ENCODE measurements at places on chromosomes 5 and 9. TPM values are rescaled to one million over a fixed set of nuclear protein-coding genes. Genes with fewer than 3 reads are reported as not detected.

DNA sequence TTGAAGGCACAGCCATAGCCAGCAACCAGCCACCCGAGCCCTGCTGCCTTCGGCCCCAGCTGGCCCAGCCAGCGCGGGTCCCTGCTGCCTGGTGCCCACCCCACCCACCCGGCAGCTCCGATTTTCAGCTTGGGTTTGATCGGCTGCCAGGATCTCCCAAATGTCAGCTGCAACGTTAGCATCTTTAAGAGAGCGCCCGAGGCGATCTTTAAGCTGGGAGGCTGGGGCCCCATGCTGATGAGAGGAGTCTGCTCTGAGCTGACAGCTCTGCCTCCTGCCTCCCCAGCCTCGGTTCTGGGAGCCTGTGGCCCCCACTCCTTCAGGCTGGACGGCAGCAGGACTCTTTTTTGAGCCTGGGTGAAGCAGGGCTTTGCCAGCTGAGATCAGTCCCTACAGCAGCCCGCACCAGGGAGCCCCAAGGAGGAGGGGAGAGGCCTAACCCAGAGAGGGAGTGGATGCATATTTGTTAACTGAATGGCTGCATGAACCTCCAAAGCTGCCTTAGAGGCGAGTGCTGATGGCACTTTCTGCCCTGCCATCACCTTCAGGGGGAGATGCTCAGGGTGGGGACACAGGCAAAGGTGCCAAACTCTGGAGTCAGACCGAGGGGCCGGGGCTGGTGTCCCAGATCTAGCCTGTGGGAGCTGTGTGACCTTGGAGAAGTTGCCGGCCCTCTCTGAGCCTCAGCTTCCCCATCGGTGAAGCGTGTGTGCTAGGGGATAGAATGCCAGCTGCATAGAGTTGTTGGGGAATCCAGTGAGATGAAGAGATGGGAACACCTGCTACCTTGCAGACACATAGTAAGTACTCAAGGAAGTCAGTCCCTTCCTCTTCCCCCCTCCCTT is 165.5 kb downstream of the C9orf50 start:
- no peak for DNase-seq

- DNase-seq: no peak
Observed at GRCh38 chr5:173806270-173807035, 81.7 kb upstream of the CPEB4 start.

DNA sequence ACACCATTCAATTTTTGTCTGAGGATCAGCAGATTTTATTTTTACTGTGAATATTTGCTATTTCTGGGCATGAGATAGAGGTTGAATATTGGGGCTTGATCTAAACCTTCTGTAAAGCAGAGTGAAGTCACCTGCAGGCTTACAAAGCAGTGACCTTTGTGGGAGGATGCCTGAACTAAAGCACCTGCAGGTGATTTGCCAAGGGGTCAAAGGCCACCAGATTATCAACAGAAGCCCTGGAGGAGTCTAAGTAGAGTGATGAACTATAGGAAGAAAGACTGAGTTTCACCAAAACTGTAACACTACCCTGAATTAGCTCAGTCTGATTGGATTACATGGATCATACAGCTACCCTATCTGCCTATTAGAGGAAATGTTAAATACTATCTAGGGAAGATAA is 144.3 kb upstream of the PRLR start:
- peak; percentile 24 for DNase-seq

DNA sequence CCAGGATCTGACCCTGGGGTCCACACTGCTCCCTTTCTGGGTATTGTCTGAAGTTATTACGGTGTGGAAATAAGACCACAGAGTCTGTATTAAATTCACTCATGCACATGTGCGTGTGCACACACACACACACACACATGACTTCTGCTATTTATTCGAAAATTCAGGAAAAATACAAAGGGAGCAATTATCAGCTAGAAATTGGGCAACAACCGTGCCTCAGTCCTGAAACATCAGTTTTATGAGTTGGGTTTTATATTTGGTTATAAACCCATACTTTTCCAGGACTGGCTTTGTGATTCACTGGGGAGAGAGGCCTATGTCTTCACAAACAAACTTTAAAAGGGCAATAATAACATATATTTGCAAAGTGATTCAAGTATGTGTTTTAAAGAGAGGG is 90.2 kb downstream of the ANGPTL2 start:
- DNase-seq: no peak

GRCh38 chr9:9881692-9882091 is 731.1 kb downstream of the PTPRD start:
- DNase-seq: no peak

PCDHA9 gene
- total RNA-seq: 0.19 TPM

GALNT12 gene
- 69.6 TPM for total RNA-seq

GRCh38 chr9:16120231-16120641 is 567.4 kb downstream of the CCDC171 start:
- DNase-seq: no peak

NPDC1 gene
- 177 TPM for total RNA-seq

DNA sequence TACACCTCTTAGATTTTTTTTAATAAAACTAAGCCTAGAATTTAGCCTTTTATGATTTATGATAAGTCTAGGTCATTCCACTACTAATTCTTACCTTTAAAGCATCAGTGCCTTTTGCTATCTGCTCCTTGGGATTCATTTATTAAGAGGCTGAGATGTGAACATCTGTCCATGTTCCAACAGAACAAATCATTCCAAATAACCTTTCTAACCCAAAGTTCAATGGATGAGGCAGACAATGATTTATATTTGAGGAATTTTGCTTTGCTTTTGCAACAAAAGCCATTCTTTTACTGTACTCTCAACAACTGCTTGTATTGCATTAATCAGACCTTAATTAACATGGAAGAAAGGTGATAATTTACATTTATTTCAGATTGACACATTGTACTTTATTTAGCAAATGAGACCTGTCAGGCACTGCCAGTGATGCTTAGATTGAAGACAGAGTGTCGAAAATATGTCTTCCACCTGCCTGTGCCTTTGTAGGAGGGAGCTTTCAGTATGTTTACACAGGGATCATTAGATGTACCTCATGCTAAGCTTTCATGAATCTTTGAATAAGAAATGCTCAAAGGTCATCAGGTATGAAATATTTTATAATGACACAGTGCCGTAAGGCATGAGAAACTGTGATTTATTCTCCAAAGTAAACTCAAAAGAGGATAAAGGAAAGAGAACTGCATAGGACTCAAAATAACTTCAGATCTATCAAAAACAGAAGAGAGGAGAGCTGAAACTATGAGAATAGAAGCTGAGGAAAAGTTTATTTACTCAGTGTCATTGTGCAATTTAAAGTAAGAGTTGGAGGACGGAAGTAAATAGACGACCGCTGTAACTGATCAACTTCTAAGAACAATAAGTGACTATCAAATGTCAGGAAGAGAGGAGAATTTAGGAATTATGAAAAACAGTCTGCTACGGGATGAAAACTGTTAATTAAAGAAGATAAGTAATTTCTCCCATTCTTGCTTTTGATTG is 36.7 kb upstream of the IZUMO3 start:
- DNase-seq: no peak

DNA sequence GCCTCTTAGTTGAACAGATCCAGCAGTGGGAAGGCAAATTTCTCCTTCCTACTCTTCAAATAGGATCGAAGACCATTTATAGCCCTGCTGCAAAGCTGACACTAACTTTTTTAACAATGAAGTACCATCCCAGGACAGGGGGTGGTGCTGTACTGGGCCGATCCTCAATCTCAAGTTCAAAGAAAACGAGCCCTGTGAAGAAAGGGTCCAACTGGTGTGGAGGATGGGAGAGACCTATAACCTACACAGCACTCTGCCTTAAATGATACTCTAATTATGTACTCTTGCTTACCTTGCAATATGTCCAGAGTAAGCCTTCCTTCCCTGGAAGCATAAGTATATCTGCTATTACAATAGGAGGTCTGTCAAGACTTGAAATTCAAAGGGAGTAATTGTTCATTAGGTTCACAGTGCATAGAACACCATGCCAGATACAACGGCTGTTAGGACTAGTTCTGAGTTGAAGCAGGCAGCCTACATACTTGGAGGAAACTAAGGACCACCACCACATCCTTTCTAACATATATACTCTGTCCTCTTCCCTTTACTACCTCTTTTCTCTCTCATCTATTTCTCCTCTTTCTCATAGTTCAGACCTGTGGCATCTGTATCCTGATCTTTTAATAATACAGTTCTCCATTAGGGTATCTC is 6.2 kb downstream of the ETF1 start:
- no peak for DNase-seq

GRCh38 chr9:17807613-17808282 is 228.9 kb downstream of the SH3GL2 start:
- DNase-seq: peak; percentile 66

FCHO2 gene
- total RNA-seq: 56.5 TPM

GRCh38 chr5:65924366-65925043 is 1.9 kb upstream of the ERBIN start:
- DNase-seq: no peak

DNA sequence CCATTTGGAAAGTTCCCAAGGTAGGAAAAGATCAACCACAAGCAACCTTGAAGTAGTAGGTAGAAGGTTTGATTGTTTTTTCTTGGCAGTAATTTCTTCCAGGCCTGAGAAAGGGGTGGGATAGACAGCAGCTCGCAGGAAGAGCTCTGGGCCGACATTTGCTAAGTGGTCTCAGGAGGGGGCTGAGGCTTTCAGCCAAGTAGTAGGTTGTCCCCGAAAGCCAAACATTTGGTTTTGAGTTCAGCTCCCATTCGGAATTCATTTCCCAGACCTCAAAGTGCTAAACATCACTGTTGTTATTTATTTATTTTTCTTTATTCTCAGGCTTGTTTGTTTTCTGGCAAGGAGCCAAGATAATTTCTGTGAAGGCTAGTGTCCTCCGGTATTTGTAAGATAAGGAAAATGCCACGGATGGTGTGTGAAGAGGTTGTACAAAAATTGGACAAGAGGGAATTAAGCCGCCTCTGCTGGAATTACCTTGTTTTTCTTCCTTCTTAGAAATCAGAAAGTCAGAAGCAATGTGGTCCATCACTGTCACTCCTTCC is 112.1 kb downstream of the KIF4B start:
- no peak for DNase-seq

GRCh38 chr5:142096382-142096781 is 12.2 kb upstream of the NDFIP1 start:
- no peak for DNase-seq

- DNase-seq: no peak
Observed at GRCh38 chr5:95111141-95111540, 173.8 kb downstream of the MCTP1 start.

KIF3A gene
- total RNA-seq: 4.0 TPM

DNA sequence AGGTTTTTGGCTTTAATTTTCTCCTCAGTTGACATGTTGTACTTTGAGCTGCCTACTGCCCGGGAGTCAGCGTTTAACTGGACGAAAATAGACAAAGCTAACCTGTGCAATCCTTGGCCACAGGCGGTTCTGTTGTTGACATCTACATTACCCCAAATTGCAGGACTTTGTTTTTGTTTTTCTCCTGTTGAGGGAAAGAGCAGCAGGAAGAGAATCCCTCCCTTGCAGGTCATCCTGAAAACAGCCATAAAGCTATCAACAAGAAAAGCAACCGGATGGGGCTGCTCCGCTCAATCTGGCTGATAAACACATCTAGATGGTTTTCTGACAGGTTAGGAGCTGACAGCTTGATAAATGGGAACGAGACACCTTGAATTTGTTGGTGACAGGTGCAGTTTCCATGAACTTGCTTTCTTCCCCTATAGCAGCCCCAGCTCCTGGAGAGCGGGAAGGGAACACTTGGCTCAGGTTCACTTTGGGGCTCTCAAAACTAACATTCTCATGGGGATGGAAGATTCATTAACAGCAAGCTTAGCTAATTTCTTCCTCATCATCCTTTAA is 331.5 kb downstream of the SLIT3 start:
- DNase-seq: no peak

- no peak for DNase-seq
Observed at GRCh38 chr5:66793049-66793448, 196.9 kb downstream of the MAST4 start.

FBP2 gene
- total RNA-seq: not detected

FAM221B gene
- 0.05 TPM for total RNA-seq

DNA sequence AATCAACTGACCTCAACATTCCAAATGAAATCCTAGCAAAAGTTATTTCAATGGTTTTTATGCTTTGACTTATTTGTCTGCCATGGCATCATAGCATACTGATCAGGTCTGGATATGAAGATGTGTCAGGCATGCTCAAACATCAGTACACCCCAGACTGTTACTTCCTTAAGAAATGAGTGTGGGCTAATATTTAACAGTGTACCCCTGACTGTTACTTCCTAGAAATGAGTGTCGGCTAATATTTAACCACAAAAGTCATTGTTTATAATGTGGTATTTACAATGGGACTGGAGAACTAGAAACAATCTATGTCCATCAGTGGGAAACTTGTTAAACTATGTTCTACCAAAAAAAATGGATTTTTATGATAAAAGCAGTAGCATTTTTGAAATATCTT is 38.1 kb upstream of the HNRNPA0 start:
- no peak for DNase-seq

DNA sequence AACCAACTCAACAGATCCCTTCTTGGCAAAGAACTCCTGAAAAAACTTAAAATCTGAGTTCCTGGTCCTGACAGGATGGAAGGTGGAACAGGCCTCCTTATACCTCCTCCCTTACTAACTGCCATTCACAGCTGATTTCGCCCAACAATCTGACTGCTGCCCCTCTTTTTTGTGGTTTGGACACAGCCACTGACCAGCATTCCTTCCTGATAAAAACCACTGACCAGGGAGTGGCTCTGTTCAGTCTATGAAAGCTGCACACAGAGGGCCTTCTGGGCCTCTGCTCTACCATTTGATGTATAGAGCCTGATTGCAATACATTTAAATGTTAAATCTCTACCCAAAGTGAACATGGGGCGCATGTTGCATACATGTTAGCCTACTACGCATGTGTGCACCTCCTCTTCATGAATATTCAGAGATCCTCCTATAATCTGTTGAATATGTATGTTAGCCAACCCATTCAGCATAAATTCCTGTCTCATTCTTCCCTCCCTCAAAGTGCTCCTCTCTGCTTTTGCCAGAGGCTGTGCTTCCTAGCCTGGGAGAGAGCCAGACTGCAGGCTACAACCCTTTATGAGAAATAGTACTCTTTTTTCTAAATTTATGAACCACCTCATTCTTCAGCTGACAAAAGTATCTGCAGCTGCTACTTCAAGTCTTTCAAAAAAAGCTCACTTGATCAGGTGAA is 93.7 kb upstream of the MRPS30 start:
- no peak for DNase-seq

DNA sequence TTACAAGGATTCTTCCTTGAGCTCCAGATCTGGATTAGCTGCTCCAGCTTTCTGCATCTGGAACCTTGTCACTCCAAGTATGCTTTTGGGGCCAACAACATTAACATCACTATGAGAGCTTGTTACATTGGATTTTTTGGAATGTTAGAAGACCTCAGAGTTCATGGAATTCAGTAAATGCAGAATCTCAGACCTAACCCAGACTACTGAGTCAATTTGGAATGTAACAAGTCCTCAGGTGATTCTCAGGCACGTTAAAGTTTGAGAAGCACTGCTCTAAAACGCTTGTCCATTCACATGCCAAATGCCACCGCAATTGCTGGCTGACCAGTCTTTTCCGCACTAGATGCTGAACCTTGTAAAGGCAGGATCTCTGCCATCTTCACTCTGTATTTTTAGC is 251.4 kb upstream of the TRIM32 start:
- DNase-seq: no peak

- DNase-seq: no peak
Observed at GRCh38 chr5:79901631-79902030, 89.4 kb downstream of the MTX3 start.
